ENCODE measurements at places on chromosomes 3 and 15.
A peak's percentile ranks its signal among the peaks of the same experiment; 100 is the strongest.

- no peak for DNase-seq
Measured at GRCh38 chr15:83123529-83123928, 16.1 kb downstream of the TM6SF1 start.

GRCh38 chr15:66638377-66638776 lies 63.7 kb upstream of the SMAD6 start:
- no peak for DNase-seq

- DNase-seq: no peak
Measured at GRCh38 chr3:133271042-133271441, 128.8 kb upstream of the BFSP2 start.

- no peak for DNase-seq
Measured at GRCh38 chr3:129224984-129225393, 24.4 kb upstream of the COPG1 start.

GRCh38 chr3:153291059-153291685 lies 129.1 kb downstream of the RAP2B start:
- DNase-seq: no peak

GRCh38 chr3:113084777-113085176 lies 94.0 kb downstream of the GTPBP8 start:
- DNase-seq: peak; percentile 66

DNA sequence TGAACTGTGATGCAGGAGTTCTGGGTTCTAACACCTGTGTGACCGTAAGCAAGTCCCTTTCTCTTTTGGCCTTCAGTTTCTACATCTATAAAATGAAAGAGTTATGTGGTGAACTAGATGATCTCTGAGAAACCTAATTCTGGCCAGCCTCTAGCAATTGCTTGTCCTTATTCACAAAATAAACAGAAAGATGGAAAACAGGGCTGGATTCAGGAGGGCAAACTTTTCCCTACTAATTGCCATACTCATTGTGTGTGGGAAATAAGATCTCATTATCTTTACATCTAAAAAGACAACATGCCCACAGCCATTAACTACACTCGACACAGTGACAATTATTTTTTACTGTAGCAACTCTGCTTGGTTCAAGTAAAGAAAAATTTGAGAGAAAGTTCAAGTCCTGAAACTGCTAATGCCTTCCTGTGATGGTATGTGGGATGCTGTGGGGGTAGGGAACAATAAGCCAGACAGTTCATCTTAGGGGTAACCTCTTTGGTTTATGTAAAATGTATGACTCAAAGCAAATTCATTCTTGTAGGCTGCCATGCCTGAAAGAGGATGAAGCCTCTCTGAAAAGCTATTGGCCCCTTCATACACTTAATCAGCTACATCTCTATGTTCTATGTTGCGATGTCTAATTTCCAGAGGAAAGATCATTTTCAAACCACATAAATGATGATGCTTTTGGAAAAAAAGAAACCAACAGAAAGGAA lies 177.6 kb upstream of the BCL6 start:
- DNase-seq: no peak

DNA sequence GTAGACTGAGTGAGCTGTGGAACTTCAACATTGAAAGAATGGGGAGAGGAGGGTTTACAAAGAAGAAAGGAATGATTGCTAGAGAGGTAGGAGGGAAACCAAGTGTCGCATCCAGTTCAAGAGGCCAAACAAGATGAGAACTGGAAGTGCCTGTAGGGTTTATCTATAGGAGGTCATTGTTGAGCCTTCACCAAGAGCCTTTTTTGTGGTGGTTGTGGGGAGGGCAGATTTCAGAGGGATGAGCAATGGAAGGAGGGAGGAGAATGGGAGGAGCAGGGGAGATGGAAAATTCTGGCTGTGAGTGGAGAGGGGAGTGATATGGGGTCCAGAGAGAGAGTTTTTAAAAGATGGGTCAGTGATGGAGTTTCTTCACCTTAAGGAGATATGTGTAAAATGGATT lies 8.5 kb downstream of the PDIA5 start:
- no peak for DNase-seq

GRCh38 chr3:108130701-108131474 lies 40.1 kb upstream of the CD47 start:
- DNase-seq: no peak

- no peak for DNase-seq
Measured at GRCh38 chr15:31034152-31034551, 42.7 kb upstream of the MTMR10 start.

- DNase-seq: no peak
Measured at GRCh38 chr15:31222773-31223341, 103.8 kb upstream of the KLF13 start.

DNA sequence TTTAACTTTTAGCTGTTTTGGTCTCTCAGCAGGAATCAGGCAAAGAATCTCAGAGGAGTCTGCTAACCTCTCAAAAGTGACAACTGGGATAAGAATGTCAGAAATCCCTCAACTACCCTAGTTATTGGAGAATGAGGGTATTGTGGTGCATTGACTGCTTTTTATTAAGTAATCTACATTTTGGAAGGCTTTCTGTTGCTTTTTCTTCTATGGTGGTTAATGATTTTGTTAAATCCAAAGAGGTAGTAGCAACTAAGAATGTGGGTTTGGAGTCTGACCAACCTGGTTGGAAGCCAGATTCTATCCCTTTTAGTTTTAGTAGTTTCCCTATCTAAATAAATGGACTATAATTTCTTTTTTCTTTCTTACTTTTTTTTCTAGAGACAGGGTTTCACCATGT lies 94.7 kb upstream of the RNF7 start:
- no peak for DNase-seq

DNA sequence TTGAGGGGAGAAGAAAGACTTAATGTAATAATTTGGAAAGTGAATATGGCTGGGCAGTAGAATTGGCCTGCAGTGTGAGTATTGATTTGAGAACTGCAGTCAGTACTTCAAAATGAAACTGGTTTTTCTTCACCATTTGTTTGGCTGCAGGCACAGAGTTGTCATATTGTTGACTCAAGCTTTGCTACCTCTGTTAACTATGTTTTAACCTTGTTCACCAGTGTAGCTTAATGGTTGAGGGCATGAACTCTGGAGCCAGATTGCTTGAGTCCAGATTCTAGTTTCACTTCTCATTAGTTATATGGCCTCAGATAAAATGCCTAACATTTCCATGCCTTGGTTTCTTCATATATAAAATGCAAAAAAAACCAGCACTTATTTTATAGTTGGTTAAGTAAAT lies 64.1 kb downstream of the CFAP44 start:
- no peak for DNase-seq

- no peak for DNase-seq
Measured at GRCh38 chr3:46429671-46430070, 22.6 kb downstream of the CCRL2 start.

DNA sequence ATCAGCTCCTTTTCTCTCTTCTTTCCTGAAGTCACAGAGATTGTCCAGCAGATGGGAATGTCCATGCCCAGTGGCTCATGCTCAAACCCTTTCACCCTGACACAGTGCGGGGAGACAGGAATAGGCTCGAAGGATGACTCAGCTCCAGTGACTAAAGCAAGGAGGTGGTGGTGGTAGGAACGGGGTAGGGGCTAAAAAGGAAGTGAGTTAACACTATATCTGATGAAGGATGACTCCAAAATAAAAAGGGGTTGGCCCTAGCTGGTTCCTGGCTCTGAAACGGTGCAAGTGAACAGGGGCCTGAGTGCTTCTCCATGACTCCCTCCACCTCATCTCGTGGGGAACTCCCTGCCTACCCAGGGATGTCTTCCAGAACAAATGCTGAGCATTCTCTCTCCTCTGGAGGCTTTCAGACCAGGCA lies 167.4 kb upstream of the LPP start:
- DNase-seq: no peak

DNA sequence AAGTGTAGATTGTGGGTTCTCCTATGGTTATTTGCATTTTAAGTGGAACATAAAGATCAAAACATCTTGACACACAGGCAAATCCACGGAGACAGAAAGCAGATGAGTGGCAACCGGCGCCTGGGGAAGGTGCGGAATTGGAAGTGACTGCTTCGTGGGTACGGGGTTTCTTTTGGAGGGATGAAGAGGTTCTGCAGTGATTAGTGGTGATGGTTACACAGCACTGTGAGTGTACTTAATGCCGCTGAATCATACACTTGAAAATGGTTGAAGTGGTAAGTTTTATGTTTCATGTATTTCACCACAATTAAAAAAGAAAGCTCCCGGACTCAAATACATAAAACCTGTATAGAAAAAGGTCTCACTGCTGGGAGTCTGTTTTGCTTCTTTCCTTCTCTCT lies 18.5 kb upstream of the VPS33B start:
- DNase-seq: no peak

DNA sequence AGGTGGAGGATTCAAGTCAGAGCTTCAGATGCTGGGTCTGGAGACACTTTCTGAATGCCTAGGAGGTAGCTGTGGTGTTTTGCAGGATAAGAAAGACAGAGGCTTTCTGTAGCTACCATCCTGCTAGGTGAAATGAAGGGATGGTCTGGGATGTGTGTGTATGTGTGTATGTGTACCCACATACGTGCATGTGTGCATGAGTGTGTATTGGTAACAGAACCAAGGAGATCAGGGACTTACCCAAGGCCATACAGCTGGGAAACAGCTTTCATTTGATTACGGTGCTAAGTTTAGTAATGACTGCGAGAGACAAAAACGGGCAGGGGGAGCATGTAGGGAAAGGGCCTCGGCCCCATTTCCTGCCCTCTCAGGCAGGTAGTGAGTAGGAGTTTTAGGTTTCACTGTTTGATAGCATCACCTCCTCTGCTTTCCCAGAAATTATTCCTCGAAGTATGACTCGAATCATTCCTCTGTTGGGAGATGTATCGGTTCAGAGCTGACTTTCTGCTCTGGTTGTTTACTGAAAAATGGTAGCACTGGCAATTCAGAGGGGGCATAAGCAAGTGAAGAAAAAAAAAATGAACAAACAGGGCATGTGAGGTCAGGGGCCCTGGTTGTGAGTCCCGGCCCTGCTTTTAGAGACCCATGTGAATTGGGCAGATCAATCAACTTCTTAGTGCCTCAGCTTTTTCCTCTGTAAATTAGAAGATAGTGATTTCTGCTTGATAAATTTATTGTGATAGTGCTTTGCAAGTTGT lies 130.7 kb downstream of the LPP start:
- DNase-seq: no peak

- no peak for DNase-seq
Measured at GRCh38 chr15:90230071-90230494, 3.7 kb downstream of the CIB1 start.

DNA sequence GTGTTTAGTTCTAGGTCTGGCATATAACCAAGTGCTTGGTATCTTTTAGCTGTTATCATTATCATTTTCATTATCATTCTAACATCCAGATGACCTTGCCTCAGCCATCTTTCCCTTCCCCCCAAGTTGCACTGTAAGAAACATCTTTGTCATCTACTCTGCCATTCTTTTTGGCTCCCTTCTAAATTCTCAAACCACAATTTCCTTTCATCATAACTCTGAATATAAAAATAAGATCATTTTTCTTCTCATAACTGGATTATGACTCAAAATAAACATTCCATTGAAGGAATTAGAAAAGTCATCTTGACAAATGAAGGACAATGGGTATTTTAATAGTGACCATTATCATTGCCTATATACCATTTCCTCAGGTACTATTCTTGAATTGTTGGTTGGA lies 786.2 kb downstream of the AGBL1 start:
- DNase-seq: no peak

- DNase-seq: no peak
Measured at GRCh38 chr15:69071260-69071659, 56.8 kb downstream of the NOX5 start.

DNA sequence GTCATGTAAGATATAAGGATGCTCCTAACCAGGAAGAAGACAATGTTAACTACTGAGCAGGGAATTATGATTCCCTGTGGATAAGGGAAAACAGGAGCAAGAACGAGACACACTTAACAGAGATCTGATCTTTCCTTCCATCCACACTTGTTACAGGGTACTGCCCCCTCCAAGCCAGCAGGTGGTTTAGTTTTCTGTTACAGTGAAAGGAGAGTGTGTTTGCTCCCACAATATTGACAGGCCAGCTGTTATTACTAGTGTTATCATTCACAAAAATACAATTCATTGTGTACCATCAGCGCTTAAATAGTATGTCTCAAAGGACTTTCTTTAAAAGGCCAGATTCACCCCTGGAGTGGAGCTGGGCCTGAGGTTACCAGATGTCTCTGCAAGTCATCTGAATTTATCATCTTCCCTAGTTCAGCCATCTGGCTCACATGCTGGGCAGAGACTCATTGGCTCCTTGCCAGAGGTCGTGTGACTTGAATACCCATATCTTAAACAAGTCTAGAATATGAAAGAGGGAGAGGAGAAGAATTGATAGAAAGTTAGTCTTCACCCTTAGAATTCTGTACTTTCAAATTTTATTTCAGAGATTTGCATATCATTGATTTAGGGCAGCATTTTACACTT lies 16.8 kb upstream of the FMN1 start:
- no peak for DNase-seq

GRCh38 chr15:40452296-40453090 lies 11.7 kb downstream of the BAHD1 start:
- DNase-seq: no peak

DNA sequence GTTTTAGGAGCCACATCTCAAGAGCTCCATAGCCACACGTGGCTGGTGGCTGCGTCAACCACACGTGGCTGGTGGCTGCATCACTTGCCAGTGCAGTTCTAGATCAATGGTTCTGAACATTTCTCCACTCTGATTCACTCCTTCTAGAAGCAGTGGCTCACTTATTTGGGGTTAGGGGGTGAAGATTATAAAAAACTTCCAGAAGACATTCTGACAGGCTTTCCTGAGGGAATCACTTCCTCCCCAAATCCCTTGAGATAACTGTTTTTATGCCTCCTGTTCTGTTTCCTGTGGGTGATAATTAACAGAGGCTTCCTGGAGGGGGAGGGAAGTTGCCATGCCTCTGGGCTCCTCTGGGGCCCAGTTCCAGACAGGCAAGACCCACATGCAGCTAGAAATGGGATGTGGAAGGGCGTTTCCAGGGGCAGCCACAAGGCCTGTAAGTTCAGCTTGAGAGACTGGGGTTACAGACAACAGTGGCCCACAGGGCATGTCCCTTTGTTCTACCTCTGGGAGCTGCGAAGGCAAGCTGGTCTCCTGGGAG lies 23.6 kb downstream of the HEG1 start:
- no peak for DNase-seq

DNA sequence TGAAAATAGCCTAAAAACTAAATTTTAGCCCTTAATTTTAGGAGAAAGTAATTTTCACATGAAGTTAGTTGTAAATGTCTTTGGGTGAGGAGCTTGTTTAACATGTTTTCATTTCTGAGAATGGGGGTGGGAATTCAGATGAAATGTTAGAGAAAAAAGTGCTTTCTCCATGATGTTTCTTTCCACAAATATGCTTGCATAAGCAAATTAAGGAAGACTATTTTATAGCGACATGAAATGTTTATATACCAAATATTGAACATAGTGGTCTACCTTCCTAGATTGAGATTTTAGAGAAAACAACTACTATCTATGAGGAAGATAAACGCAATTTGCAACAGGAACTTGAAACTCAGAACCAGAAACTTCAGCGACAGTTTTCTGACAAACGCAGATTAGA lies 13.0 kb upstream of the RPLP1 start:
- no peak for DNase-seq

- no peak for DNase-seq
Measured at GRCh38 chr3:126963261-126964190, 19.4 kb upstream of the PLXNA1 start.

- no peak for DNase-seq
Measured at GRCh38 chr15:39313467-39313866, 267.4 kb upstream of the THBS1 start.
